ENCODE measurements at places on chromosomes 4 and X.
A peak's percentile ranks its signal among the peaks of the same experiment; 100 is the strongest.

GRCh38 chrX:107718156-107718621, 57.4 kb downstream of the TSC22D3 start:
- DNase-seq: peak; percentile 74

GRCh38 chrX:119082278-119082677, 9.5 kb downstream of the CT47C1 start:
- DNase-seq: no peak

- no peak for DNase-seq
These were observed 49.7 kb downstream of the HMGB2 start for GRCh38 chr4:173284463-173284862.

DNA sequence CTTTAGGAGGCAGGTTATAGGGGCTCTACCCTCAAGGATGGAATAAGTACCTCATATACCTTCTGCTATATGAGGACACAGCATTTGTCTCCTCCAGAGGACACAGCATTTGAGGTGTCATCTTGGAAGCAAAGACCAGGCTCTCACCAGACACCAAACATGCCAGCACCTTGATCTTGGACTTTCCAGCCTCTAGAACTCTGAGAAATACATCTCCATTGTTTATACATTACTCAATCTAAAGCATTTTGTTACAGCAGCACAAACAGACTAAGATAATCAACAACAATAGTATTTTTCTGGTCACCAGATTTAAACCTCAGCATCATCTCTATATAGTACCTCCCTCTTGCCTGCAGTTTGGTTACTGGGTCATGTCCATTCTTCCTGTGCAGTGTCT, 237.5 kb upstream of the KLF3 start:
- DNase-seq: no peak

DNA sequence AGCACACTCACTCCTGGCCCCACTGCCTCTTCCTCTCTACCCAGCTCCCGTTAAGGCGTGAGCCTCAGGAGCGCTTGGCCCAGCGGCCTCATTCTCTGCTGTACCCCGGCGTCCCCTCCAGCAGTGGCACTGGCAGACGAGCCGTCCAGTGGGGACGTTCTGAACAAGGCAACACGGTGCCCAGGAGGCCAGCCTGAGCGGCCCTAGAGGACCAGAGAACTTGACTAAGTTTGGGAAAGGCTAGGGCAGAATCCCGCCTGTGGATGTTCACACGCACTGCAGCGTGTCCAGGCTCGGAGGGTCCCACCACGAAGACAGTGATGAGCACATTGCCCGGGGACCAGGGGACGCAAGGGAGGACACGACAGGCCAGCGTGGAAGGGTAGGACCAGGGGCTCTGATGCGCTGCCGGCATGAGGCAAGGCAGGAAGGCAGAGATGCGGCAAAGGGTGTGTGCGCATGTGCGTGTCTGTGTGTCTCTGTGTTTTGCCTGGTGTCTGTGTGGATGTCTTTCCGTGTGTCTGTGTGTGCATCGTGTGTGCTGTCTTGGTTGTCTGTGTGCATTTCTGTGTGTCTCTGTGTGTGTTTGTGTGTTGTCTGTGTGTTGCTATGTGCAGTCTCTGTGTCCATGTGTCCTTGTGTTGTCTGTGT, 89.4 kb downstream of the ABLIM2 start:
- no peak for DNase-seq

DNA sequence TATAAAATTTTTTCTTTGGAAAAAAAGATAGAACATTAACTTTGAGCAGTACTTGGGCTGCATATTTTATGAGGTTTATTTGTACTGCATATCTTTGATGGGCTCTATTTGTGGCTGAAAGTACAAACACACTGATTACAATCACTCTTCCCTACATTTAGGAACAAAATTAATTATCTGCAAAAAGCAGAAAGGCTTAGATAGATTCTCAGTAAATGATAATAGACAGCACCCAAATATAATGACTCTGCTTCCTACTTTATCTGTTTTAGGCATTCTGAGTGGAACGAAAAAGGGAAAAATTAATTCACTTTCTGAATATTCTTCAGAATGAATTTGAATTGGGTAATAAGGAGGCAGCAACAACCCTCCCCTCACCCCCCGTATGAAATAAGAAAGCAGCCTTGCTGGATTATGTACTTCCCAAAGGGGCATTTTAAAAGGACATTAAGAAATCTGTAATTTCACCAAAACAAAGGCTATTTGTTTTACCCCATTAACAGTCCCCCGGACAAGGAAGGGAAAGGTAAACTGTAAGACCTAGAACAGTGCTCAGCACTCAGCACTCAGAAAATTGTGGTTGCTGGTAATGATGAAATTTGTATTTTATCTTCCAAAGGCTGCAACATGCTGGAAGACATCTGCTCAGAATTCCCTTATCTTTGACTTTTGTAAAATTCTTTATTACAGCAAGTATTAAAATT, 242.6 kb downstream of the GPC3 start:
- DNase-seq: no peak

DNA sequence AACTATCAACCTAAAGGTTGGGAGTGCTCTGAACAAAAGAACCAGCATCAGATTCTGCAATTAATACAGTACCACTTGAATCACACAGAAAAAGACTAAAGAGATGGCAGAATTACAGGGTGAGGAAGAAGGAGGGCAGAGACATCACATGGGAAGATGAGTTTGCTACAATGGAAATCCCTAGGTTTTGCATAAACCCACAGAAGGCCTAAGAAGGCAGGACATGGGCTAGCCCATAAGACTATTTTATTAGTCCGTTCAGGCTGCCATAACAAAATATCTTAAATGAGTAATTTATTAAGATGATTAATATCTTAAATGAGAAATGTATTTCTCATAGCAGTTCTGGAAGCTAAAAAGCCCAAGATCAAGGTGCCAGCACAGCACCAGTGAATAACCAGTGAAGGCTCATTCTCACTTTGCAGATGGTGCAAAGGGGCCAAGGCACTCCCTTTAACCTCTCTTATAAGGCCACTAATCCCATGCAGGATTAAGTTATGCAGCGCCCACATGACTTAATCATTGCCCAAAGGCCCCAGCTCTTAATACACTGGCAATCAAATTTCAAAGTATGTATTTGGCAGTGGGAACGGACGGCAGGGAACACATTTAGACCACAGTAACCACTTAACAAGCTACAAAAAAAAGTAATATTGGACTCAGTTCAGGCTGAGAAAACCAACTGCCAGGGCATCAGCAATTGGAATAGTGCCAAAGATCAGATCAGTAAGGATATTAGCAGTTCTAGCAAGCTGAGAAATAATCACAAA, 47.6 kb upstream of the NEUROG2 start:
- no peak for DNase-seq

GRCh38 chr4:38620065-38620464, 43.9 kb upstream of the KLF3 start:
- no peak for DNase-seq
